ENCODE measurements at places on chromosomes 3 and 15.
A peak's percentile ranks its signal among the peaks of the same experiment; 100 is the strongest.

DNA sequence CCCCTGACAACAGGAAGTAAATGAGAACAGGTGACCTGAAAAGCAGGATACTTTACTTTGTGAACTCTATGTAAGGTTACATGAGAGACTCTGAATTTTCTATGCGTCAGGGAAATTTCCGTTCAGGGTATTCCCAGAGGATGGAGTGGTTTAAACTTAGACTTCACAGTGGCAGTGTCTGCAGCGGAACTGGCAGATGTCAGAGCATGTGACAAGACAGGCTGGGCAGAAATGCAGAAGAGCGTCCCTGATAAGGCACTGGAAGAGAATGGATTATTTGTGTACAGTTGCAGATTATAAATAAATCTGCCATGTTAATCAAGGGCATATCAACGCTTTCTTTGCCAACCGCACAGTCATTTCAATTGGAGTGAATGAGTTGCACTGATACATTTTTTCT is 598.4 kb upstream of the ZNF717 start:
- H3K4me1 ChIP-seq = no peaks in the 10 kb centered on the region
- H3K27me3 ChIP-seq = no peaks in the 10 kb centered on the region
- no peak overlapping the region for H3K27ac ChIP-seq
- DNase-seq = no peak
- no peak overlapping the region for H3K4me3 ChIP-seq
- no peaks in the 10 kb centered on the region for H3K36me3 ChIP-seq

DNA sequence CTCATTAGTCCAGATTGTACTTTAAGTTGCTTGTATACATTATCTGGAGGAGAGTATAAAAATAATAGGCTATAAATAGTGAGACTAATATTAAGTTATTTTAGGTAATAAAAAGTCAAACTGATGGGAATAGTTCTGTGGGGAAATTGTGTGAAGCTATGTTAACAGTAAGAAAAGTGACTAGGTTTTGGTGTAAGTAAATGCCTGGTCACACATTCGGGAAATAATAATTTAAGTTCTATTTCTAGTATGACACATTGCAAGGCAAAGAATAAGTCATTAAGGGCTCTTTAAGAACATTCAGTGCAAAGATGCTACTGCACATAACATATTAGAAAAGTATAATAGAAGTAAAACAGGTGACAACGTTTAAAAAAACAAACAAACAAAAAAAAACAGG is 18.8 kb upstream of the NRROS start:
- no peaks in the 10 kb centered on the region for H3K36me3 ChIP-seq
- H3K4me3 ChIP-seq = no peak overlapping the region
- peak overlapping the region; percentile 88 for H3K27ac ChIP-seq
- peaks cover 23% of the 10 kb centered on the region for H3K4me1 ChIP-seq

DNA sequence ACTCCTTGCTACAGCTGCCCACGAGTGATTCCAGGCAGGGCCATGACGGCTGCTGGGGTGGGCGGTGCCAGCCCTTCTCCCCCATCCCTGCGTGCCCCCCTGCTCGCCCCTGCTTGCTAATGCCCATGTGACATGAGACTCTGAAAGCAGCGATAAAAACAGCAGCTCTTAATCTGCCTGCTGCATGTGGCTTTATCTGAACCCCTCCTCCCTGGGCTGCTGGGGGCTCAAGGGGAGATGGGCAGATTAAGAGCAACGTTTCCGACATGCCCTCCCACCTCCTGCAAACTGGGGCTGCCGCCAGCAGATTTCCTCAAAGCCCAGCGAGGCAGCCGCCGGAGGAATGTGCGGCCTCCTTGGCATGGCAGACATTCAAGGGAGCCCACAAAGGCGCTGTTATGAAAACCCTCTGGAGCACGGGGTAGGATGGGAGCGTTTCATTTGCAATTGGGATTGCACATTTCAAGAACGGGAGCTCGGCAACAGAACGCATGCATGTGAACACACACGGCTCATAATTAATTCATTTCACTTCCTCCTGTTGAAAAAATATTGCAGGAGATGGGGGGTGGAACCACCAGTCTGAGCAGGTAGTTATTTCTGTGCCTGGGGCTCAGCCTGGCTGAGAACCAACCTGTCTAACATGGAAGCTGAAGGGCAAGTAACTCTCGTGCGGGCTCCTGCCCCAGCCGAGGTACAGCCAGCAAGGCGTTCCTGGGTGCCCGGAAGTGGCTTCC is 504.2 kb upstream of the PROK2 start:
- DNase-seq = no peak
- no peak overlapping the region for H3K4me3 ChIP-seq
- peaks cover 2% of the 10 kb centered on the region for H3K27me3 ChIP-seq
- peaks cover 13% of the 10 kb centered on the region for H3K4me1 ChIP-seq
- H3K36me3 ChIP-seq = no peaks in the 10 kb centered on the region

GRCh38 chr3:146156095-146156494 is 4.9 kb downstream of the PLOD2 start:
- H3K27me3 ChIP-seq = no peaks in the 10 kb centered on the region
- DNase-seq = no peak
- H3K27ac ChIP-seq = no peak overlapping the region

DNA sequence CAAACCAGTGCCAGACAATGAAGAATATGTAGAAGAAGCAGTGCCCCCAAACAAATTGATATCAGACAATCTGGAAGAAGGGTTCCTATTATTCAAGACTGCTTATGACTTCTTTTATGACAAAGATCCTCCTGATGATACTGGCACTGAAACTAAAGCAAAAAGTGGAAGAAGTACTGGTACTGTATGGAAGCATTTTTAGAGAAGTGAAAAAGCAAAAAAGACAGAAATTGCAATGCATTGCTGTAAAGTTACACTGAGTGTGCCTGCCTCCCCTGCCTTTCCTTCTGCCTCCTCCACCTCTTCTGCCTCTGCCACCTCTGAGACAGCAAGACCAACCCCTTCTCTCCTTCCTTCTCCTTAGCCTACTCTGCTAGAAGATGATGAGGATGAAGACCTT is 167.6 kb downstream of the PLCL2 start:
- no peaks in the 10 kb centered on the region for H3K27me3 ChIP-seq
- H3K4me1 ChIP-seq = no peaks in the 10 kb centered on the region
- no peak overlapping the region for H3K4me3 ChIP-seq
- peaks cover 13% of the 10 kb centered on the region for H3K36me3 ChIP-seq

DNA sequence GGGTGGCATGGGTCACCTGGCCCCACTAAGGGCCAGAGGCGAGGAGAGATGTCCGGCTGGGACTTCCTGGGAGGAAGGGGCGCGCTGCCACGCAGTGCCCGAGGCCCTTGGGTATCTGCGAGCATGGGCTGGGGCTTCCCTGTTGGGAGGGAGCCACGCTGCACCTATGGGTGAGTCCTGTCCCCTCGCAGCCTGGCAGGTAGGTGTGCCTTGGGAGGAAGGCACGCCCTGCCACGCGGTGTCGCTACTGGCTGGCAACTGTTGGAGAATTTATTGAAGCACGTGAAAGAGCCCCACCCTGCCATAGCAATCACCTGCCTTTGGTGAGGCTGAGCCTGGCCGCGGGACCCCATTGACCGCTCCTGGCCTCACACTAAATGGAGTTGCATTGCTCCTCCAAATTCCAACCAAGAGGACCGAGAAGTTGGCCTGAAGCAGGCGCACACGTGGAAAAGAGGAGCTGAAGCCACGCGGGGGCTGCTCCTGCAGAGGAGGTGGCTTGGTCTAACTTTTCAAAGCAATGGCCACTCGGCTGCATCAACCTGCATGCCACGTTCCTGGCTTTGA is 134.2 kb downstream of the TJP1 start:
- no peak for DNase-seq
- peaks cover 2% of the 10 kb centered on the region for H3K27me3 ChIP-seq
- H3K4me1 ChIP-seq = peaks cover 21% of the 10 kb centered on the region
- no peak overlapping the region for H3K4me3 ChIP-seq
- H3K36me3 ChIP-seq = peaks cover 9% of the 10 kb centered on the region
- H3K27ac ChIP-seq = no peak overlapping the region

DNA sequence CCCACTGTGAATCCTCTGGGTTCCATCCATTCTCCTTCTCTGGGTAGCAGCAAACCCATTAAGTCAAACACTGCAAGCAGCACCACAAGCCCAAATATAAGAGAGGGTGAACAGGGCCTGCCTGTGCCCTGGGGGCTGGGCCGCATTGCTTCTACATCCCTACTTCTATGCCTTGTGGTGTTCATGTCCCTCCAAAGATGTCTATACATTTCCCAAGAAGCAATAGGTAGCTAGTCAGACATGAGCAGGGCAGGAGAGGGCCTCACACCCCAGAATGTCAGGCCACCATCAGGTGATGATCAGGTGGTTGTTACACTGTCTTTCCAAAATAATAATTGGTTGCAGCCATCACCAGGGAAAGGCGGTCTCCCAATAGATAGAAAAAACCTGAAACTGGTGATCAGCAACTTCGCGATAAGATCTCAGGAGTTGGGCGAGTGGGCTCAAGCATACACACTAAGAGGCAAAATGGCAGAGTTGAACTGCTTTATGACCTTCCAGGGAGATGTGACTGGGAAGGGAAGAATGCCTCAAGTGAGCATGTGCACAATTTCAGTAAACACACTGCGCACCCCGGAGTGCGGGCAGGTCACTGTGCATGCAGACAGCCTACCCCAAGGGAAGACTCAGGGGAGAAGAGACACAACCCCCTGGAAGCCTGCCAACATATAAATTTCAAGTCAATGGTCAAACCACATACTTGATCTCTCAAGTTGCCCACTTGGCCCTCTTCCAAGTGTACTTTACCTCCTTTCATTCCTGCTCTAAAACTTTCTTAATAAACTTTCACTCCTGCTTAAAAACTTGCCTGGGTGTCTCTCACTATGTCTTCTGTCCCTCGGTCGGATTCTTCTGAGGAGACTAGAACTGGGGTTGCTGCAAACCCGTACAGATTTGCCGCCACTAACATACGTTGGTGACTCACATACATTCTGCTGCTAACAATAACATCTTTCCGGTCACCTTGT is 39.9 kb downstream of the KLF15 start:
- H3K4me3 ChIP-seq = no peak overlapping the region
- no peak for DNase-seq
- no peaks in the 10 kb centered on the region for H3K36me3 ChIP-seq
- H3K4me1 ChIP-seq = no peaks in the 10 kb centered on the region
- H3K27ac ChIP-seq = no peak overlapping the region

DNA sequence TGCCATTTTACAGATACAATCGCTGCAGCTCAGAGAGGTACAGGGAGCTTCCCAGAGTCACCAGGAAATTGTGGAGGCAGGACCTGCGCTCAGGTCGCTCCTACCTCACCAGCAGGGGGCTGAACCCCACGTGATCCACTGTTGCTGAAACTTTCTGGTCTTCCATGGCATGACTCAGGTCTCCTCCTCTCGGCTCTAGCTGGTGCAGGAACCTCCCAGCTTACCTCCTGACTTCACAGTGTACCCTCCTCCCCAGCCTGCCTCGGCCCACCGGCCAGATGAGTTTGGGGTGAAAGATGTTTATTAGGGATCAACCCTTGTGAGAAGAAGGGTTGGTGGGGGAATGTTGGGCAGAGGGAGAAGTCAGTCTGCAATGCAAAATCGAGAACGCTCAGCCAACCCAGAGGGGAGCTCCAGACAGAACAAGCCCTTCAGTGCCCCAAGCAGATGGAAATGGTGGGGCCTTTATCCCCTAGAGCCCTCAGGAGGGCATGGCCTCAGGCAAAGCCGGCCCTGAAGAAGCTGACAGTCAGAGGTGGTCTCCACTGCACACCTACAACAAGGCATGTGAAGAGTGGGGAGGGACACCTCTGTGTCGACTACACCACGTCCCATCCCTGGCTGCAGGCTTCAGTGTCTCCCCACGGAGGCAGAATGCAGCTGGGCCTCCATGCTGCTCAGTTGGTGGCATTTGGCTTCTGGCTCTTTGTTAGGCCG is 118.6 kb upstream of the PRR20G start:
- peak overlapping the region; percentile 15 for H3K4me3 ChIP-seq
- H3K27me3 ChIP-seq = peaks cover 8% of the 10 kb centered on the region
- no peaks in the 10 kb centered on the region for H3K36me3 ChIP-seq
- peaks cover 8% of the 10 kb centered on the region for H3K4me1 ChIP-seq
- H3K27ac ChIP-seq = no peak overlapping the region

GRCh38 chr15:79399606-79400005 is 32.5 kb upstream of the MINAR1 start:
- no peak overlapping the region for H3K4me3 ChIP-seq
- H3K27me3 ChIP-seq = peaks cover 6% of the 10 kb centered on the region
- no peak for DNase-seq
- no peaks in the 10 kb centered on the region for H3K36me3 ChIP-seq

- H3K27me3 ChIP-seq = peaks cover 4% of the 10 kb centered on the region
- H3K36me3 ChIP-seq = peaks cover 32% of the 10 kb centered on the region
- peaks cover 76% of the 10 kb centered on the region for H3K4me1 ChIP-seq
- peak; percentile 39 for DNase-seq
Measured at GRCh38 chr15:85689729-85690128, 105.0 kb downstream of the KLHL25 start.

DNA sequence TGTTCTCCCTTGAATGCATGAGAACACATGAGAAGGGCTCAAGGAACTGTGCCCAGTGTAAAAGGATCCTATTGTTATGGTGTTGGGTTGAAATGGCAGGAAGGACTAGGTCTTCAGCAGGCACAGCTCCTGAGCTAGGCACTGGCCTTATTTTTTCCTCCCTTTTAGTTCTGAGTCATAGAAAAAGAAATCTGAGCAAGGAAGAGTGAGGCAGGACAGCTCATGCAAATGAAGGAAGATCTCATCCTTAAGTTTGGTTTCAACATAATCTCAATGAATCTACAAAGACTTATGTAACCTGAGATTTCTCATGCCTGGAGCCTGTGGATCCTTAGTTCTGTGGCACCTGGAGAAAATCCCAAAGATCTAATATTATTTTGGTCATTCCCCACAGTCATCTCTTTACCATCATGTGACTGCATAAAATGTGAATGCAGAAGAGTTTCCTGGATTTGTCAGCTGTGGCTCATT is 188.6 kb upstream of the TBL1XR1 start:
- H3K27me3 ChIP-seq = peaks cover 2% of the 10 kb centered on the region
- no peak for DNase-seq
- no peaks in the 10 kb centered on the region for H3K4me1 ChIP-seq
- H3K4me3 ChIP-seq = no peak overlapping the region

GRCh38 chr3:133792171-133792763 is 13.3 kb upstream of the SRPRB start:
- no peak overlapping the region for H3K27ac ChIP-seq
- no peaks in the 10 kb centered on the region for H3K4me1 ChIP-seq
- H3K36me3 ChIP-seq = peaks cover 8% of the 10 kb centered on the region
- no peaks in the 10 kb centered on the region for H3K27me3 ChIP-seq

- H3K27ac ChIP-seq = no peak overlapping the region
- H3K4me3 ChIP-seq = no peak overlapping the region
- H3K27me3 ChIP-seq = peaks cover 6% of the 10 kb centered on the region
- H3K4me1 ChIP-seq = no peaks in the 10 kb centered on the region
Measured at GRCh38 chr15:62099094-62099601, 32.4 kb downstream of the C2CD4A start.

All from endothelial cell (in vitro differentiated cells).